T-cell (primary cell): ENCODE measurements at places on chromosomes 2 and 18.

DNA sequence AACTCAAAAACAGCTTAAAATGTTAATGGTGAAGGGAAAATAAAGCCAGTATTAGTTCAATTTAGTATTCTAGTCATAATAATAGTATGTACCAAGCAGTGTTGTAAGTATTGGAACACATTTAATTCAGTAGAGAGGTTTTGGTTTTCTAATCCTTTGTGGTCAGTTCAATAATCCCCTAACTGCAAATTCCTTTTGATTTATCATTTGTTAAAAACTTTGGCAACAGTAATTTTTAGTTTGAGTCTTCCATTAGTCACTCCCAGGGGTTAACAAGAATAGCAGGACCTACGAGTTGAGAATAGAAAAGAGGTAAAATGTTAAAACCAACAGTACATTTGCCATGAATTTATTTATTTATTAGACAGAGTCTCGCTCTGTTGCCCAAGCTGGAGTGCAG lies 10.7 kb downstream of the MRPL44 start:
- no peak for DNase-seq

GRCh38 chr2:11053546-11053945 lies 101.7 kb upstream of the SLC66A3 start:
- DNase-seq = no peak

- no peak for DNase-seq
These were observed 103.5 kb downstream of the SPTBN1 start for GRCh38 chr2:54559593-54560145.

DNA sequence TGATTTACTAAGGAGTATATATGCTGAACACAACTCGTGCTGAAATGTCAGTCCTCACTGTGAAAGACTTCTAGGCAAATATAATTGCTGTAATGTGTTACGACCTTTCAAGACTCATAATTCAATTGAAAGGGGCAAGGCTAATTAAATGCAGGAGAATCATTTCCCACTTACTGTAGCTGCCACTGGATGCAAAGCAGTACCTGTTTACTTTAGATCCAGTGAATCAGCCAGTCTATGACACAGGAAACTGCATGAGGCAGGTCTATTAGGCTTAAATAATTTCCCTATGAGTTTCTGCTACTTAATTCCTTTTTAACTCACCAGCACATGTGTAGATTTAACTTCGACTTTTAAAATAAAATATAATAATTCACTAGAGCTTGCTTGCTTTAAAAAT lies 125.6 kb downstream of the CTNNA2 start:
- DNase-seq = no peak

- no peak for DNase-seq
These were observed 322.1 kb upstream of the CHAC2 start for GRCh38 chr2:53445383-53446070.

DNA sequence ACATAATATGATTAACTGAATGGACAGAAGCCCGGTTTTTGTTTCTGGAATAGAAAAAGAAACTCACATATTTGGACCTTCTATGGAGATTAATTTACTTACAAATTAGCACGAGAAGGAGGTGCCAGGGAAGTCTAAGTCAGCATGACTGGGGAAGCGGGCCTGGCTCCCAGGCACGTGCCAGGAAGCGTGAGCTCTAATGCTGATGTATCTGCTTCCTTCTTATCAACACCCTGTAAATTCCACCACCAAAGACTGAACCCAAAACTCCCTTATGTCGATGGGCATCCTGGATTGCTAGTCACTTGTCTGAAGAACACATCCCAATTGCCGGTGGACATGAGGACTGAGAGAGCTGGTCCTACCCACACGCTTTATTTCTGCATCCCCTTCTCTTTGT lies 134.5 kb downstream of the GALNT14 start:
- no peak for DNase-seq

DNA sequence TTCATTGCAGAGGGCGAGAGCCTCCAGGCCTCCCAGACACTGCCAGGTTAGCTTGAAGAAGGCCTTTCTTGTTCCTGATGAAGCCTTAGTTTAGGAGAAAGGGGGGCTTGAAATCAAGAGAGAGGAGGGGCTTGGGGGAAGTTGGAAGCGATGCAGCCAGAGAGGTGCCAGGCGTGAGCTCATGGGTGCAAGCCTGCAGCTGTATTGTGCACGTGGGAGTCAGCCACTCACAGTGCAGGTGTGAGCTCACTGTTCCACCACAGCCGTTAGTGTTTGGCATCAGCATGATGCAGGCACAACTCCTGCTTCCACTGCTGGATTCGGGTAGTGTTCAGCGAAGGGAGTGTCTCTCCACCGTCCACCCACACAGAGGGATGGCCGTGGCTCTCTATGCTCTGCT lies 68.4 kb upstream of the ALPP start:
- no peak for DNase-seq

- no peak for DNase-seq
These were observed 154.6 kb downstream of the ANKRD36 start for GRCh38 chr2:97267411-97268074.

DNA sequence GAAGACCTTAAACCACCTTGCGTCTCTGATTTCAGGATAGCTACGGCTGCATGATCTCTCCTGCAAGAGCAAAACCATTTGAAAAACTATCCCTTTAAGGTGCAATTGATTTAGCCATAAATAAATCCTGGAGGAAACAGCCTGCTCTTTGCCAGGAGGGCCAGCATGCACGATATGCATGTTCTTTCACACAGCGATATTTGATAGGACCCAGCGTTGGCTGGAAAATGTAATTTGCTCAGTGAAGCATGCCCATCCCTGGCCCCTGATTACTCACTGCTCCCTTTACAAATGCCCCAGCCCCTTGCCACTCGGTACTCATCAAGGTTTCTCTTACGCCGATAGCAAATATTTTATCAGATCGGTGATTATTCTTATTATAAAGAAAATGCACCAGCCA lies 315.4 kb downstream of the CDH2 start:
- DNase-seq = no peak

GRCh38 chr2:222320436-222321395 lies 21.9 kb upstream of the PAX3 start:
- DNase-seq = no peak

DNA sequence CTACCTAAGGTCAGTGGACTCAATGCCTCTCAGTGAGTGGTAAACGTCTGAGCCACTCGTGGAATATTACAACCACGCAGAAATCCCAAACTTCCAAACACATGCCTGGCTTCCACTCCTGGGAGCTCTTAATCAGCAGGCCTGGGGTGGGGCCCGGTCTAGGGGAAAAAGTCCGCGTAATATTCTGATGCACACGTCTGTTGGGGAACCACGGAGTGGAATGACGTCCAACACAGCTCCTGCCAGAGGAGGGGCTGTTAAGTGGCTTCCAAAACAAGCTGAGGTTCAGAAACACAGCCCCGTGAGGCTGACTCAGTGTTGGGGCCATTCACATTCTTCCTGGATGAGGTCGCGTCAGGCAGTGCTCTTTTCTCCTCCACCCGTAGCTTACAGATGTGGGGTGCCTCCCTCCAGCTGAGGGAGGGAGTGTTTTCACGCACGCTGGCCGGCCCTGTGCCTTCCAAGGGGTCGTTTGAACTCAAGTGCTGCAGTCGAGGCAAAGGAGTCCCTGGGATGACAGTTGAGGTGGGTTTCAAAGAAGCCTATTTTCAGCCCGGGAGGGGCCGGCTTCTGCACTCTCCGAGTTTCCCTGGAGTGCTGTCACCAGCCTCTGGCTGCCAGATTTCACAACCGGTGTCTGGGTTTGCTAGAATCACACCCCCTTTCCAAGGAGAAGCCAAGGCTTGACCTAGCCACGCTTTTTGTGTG lies 73.1 kb downstream of the ACKR3 start:
- no peak for DNase-seq

DNA sequence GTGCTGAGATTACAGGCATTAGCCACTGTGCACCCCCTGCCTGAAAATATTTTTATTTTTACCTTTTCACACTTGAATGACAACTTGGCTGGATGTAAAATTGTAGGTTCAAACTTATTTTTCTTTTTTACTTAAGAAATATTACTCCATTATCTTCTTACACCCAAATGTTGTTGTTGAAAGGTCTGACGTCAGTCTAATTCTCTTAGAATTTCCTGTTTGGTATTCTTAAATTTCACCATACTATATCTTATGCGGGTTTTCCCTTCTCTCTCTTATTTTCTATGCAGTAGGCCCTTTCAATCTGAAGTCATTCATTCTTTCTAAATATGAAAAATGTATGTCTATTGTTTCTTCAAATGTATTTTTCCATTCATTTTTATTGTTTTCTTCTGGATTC lies 29.1 kb upstream of the RAB11FIP5 start:
- no peak for DNase-seq

- no peak for DNase-seq
These were observed 8.3 kb upstream of the RHOB start for GRCh38 chr2:20438334-20439192.

GRCh38 chr2:35591886-35592285 lies 763.7 kb upstream of the CRIM1 start:
- DNase-seq = no peak

GRCh38 chr2:9897331-9897737 lies 54.1 kb downstream of the TAF1B start:
- DNase-seq = no peak

DNA sequence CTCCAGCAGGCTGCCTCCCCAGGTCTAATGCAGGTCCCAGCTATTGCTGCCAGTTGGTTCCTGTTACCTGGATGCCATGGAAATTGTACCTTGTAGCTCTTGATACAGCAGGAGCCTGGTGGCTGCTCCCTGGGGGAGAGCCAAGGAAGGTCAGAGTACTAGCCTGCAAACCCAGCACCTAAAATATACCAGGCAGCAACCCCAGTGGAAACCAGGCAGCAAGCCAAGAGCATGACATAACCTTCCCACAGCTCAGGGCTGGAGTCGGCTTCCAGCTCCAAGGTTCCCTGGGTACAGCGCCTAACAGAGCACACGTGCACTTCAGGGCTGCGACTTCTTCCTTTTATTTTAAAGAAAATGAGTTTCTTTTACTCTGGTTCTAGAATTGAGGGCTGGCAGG lies 30.3 kb downstream of the TNP1 start:
- DNase-seq = no peak

GRCh38 chr2:127740665-127741288 lies 39.5 kb downstream of the SFT2D3 start:
- DNase-seq = no peak

GRCh38 chr2:68787356-68787755 lies 52.7 kb downstream of the ARHGAP25 start:
- no peak for DNase-seq

- no peak for DNase-seq
These were observed 224.9 kb upstream of the BOD1L2 start for GRCh38 chr18:56921896-56922480.

GRCh38 chr2:135096665-135097446 lies 44.8 kb downstream of the RAB3GAP1 start:
- no peak for DNase-seq

DNA sequence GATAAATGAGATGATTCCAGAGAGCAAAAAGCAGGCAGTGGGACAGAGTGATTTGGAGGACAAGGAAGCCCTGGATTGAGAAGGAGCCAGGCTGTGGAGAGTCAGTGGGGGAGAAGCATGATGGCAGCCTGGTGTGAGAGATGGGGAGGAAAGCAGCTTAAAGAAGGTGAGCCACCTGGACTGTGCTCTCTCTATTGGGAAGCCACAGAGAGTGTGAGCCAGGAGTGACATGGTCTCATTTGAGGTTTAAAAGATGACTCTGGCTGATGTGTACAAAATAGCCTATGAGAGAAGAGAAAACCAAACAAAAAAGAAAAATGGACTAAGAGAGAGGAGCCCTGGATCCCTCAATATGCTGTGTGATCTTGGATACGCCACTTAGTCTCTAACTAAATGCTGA lies 12.9 kb upstream of the EPAS1 start:
- DNase-seq = no peak

DNA sequence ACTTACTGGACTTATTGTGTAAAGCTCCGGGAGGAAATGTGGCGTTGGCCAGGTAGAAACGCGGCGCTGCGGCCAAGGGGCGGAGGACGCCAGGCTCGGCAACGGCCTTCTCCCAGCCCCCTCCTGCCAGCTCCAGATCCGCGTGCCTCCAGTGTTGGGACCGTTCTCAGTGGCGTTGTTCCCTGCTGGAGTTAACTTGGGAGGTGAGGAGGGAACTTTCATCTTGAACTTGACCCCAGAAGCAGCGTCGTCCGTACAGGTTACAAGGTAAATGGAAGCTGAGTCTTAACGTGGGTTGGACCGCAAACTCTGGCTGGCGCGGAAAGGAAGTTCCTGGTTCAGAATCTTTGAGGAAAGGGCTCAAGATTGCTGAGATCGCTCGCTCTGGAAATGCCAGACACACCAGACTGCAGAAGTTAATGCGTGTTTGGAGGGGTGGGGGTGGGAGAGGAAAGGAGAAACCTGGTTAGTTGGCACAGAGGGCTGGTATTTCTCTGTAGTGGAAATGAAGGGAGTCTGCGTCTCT lies 1.3 kb downstream of the TANC1 start:
- DNase-seq = no peak

DNA sequence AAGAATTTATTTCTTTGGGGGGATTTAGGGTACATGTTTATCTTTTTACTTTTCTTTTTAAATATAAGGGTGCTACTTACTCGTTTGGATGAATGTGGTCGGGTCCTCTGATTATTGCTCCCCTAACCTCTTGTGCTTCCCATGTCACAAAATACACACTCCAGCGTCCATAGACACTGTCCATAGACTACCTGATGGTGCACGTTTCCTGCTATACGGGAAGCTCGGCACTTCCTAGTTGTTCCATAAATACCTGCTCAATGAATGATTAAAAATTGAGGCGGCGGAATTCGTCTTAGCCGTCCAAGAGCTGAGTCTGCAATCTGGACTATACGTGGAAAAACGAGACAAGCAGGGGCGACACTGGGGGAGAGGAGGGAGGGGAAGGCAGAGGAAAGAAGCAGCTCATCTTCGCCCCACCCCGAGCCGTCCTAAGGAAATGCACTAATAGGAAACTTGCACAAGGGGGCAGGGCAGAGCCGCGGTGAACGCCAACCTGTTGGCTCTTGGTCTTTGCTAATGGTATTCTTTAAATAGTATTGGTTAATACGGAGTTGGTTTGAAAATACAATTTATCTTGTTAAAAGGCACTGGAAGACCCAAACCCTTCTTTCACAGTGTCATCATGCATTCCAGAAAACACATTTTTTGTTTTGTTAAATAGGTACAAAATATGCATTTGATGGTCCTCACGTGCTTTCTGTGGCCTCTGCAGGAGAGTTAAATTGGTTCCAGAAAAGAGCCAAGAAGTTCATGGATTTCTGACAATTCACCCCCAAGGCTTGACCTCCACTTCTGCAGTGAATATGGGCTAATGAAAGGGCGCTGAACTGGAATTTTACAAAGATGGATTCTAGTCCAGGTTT lies 73.0 kb upstream of the KCTD1 start:
- DNase-seq = no peak

GRCh38 chr18:39340418-39340817 lies 1774.8 kb upstream of the CELF4 start:
- no peak for DNase-seq

GRCh38 chr18:23838801-23839366 lies 149.6 kb downstream of the LAMA3 start:
- no peak for DNase-seq
